ENCODE measurements at places on chromosomes 4 and X. TPM values are rescaled to one million over a fixed set of nuclear protein-coding genes. Genes with fewer than 3 reads are reported as not detected.

- no peak for DNase-seq
Observed at GRCh38 chrX:139738581-139738980, 30.6 kb upstream of the MCF2 start.

GRCh38 chrX:69431420-69431819 is 72.7 kb upstream of the NALF2 start:
- no peak for DNase-seq

DNA sequence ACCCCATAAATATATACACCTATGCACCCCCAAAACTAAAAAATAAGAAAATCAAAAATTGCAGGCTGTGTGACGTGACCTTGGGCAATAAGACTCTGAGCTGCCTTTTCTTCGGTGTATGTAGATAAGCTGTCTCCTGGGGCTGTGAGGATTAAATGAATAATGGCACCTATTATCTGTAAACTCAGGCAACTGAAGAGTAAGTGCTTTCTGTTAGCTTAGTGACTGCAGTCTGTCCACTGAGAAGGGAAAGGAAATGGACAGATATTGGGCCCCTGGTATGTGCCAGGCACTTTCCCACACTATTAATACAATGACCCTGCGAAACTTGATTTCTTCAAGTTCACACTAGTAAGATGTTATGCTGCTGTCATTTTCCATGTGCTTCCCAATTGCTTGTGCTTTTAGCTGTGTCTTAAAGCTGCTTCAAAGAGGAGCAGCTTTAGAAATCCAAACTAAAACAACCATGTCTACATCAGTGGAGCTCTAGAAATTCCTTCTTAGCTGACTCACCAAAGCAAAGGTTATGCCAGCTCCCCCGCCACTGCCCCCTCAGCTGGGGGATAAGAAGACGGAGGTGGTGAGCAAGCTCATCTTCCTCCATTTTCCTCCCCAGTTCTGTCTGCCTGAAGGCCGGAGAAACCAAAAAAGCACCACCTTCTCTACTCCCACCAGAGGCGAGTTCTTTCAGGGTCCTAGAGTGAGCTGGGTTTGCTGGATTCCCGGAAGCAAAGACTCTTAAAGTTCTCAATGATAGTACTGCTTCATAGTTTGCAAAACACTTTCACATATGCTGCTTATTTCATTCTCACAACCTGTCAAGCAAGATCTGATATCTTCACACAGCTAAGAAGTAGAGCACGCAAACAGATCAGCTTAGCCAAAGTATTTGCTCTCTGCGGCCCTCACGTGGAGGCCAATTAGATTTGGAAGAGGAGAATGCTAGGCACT is 8.8 kb upstream of the DGAT2L6 start:
- DNase-seq: no peak

PLXNA3 gene
- total RNA-seq: 33.7 TPM

DNA sequence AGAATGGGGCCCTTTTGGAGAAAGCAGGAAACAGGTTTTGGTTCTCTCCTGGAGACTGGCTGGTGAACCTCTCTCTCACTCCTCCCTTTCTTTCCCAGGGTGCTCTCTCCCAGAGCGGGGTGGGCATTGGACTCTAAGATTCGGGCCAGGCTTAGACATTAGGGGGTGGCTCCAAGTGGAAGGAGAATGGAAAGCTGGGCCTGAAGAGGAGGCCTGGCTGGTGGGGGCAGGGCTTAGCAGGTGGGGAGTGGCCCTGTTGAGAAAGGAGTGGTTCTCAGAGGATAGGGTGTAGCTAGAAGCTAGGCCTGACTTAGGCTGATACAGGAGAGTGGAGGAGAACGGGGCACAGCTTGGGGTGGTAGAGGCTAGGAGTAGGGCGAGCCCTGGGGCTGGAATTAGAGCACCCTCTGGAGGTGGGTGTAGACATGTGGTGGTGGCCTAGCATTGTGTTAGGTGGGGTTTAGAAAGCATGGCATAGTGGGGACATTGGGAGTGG is 5.7 kb downstream of the PLP2 start:
- DNase-seq: no peak
